Stimulated activated CD4-positive, alpha-beta T cell treated with anti-CD3 and anti-CD28 coated beads, Interleukin-1b, Interleukin-23, amount 100 ng/mL, for 24 hours (primary cell): ENCODE measurements at places on chromosomes 1 and 21.

DNA sequence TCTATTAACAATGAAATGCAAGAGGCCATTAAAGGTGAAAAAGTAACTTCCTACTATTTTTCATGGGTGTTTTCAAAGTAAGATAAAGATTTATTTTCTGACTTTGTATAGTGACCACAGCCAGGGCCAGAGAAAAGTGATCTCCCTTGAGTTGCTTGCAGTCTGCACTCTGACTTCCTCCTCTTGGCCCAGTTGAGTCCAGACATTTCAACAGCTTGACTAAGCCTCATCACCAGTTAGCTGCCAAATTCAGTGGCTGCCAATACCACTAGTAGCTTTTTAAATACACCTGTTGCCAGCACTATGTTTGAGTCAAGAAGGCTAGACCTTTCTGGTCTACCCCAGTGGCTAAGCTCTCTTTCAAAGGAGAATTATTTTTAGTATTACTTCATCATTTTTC, 3.7 kb upstream of the NEK7 start:
- DNase-seq: no peak

DNA sequence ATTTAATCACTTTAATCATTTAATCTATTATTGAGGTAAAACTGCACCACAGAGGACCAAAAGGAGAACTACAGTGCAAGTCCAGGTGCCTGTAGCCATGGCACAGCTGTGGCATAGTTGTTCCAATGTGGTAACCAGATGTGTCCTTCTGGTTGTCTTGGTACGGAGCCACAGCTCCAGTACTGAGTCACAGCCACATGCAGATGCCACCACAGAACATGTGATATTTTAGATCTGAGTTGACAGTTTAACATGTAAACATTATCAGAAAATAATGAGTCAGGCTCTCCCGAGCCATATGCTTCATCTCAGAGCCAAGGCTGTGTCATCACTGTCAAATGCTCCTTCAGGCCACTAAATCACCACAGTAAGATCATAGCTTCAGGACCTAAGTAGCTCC, 56.4 kb upstream of the RGS7 start:
- no peak for DNase-seq

- DNase-seq: no peak
Observed at GRCh38 chr1:192709544-192709943, 73.6 kb downstream of the RGS13 start.

DNA sequence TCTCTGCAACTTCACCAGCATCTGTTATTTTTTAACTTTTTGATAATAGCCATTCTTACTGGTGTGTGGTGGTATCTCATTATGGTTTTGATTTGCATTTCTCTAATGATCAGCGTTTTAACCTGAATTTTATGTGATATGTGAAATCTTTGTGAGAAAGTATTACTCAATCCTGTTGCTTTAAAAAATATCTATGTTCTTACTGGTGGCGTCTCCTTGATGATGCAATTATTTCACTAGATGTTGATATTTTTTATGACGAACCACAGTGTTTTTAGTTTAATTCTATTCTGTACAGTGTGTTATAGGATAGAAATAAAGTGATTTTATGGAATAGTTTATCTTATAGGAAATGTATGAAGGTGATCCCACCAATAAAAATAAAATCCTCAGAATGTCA, 54.7 kb upstream of the GPR88 start:
- DNase-seq: no peak

GRCh38 chr1:210123924-210124589, 108.5 kb upstream of the SERTAD4 start:
- no peak for DNase-seq

- DNase-seq: no peak
Observed at GRCh38 chr1:233960386-233960785, 55.9 kb downstream of the SLC35F3 start.

DNA sequence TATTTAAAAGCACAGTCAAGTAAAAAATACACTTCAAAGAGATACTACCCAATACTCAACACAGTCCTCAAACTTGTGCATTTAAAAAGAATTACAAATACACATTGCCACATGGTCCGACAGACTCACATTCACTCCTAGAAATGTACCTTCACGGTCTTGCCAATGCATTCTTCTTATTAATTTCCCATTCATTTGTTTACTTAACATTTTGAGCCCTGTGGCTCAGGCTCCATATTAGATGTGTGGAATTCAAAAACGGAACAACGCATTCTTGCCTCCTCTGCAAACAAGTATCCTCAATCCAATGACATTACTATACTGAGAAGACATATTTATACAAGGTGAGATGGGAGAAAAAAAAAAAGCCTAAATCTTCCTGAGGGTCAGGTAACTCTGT, 2.5 kb upstream of the DUSP23 start:
- no peak for DNase-seq

GRCh38 chr1:88462096-88462487, 222.0 kb upstream of the PKN2 start:
- DNase-seq: no peak

DNA sequence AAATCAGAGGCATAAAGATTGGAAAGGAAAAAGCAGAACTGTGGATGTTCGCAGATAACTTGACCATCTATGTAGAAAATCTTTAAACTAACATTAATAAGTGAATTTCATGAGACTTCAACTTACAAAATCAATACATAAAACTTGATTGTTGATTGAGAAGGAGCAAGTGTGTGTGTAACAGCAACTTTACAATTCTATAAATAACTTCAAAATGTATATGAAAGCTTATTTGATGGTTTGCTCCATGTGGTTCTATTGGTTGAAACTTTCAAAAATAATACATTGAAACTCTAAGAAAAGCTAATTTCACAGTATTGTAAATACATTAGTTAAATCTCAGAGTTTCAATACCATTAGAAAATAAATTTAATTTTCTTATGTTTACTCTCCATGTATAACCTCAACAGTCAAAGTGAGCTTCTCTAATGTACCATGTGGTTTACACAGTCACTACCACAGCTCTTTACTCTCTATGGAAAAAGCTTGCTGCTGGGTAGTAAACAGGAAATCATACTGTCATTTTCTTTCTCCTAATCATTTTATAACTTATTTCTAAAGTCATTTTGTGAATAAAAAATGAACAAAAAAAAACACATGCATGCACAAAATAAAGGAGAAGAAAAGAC, 12.0 kb downstream of the AKT3 start:
- DNase-seq: no peak

DNA sequence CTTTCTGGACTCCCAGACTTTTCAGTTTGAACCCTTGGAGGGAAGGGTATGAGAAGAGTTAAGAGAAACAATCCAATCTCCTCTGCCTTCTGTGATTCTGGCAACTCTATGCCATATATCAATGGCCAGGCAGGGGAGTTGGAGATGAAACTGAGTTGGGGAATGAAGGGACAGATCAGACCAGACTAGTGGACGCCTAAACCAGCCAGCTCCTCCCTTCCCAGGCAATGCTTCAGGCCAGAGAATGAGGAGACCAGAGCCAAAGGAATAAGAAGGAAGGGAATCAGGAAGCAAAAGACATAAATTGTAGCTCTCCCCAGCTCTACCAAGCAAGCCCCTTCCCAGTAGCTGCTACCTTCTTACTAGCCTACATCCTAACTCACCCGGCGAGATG, 22.7 kb downstream of the PLEKHA6 start:
- DNase-seq: no peak

GRCh38 chr1:240134596-240134995, 42.9 kb downstream of the FMN2 start:
- DNase-seq: no peak

- DNase-seq: no peak
Observed at GRCh38 chr1:160143695-160144094, 7.7 kb upstream of the ATP1A4 start.

- no peak for DNase-seq
Observed at GRCh38 chr1:207405814-207406213, 48.3 kb upstream of the CR2 start.

DNA sequence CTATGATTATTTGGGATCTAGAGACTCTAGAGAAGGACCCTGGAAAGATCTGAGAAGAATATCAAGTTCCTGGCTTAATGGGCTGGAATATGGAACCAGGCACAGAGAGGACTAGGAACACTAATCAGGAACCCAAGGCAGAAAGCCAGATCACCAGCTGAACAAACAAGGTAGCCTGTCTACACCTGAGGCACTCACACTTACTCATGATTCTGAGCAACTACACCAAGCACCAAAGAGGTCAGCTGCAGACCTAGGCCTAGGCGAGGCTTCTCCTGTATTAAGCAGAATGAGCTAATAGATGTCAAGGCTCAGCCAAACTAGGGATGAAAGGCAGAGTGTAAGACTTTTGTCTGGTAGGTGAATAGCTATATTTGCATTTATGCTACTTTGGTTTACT, 368.1 kb downstream of the LTN1 start:
- DNase-seq: no peak

- no peak for DNase-seq
Observed at GRCh38 chr1:40872276-40872675, 10.1 kb upstream of the CITED4 start.

- no peak for DNase-seq
Observed at GRCh38 chr1:56491441-56491840, 87.9 kb downstream of the PLPP3 start.

DNA sequence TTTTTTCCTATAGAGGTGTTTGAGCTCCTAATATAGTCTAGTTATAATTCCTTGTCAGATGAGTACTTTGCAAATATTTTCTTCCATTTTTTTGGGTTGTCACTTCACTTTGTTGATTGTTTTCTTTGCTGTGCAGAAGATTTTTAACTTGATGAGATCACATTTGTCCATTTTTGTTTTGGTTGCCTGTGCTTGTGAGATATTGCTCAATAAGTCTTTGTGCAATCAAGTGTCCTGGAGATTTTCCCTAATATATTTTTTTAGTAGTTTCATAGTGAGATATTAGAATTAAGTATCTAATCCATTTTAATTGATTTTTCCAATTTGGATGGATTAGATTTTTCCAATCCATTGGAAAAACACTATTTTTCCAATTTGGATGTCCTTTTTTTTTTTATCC, 1395.5 kb downstream of the PLA2G4A start:
- DNase-seq: no peak

- DNase-seq: no peak
Observed at GRCh38 chr1:151967091-151967490, 26.6 kb downstream of the S100A10 start.

GRCh38 chr21:41881051-41881450, 1.9 kb upstream of the PRDM15 start:
- DNase-seq: no peak

DNA sequence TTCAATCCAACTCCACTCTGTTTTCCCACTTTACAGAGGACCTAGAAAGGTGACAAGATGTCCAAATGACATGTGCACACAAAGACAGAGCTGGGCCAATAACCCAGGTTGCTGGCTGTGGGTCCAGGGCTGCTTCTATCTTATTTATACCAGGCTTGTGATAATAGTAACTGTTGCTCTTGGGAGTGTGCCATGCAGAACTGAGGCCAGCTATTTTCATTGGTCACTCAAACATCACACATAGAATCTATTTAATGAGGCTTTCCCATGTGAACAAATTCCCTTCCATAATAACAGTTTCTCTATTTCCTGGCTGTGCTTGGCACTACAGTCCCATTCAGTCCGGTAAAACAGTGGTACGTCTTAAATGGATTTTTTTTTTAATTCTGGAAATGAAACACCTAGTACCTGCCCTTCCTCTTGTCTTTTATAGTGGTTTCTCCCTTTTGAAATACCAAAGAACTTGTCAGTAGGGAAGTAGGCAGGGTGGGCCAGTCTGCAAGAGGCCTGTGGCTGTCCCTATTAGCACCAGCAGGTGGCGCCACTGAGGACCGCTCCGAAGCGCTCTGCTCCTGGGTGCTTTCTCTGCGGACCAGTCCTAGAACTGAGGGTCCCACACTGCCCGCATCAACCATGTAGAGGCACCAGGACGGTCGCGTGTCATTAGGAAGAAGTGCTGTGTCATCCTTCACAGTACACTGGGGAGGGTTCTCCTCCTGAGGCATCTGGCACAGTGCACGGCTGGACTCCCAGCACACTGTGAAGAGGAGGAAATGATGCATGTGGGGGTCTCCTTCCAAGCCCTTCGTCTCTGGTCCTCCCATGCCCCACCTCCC, 52.1 kb downstream of the GPR161 start:
- peak; percentile 40 for DNase-seq

DNA sequence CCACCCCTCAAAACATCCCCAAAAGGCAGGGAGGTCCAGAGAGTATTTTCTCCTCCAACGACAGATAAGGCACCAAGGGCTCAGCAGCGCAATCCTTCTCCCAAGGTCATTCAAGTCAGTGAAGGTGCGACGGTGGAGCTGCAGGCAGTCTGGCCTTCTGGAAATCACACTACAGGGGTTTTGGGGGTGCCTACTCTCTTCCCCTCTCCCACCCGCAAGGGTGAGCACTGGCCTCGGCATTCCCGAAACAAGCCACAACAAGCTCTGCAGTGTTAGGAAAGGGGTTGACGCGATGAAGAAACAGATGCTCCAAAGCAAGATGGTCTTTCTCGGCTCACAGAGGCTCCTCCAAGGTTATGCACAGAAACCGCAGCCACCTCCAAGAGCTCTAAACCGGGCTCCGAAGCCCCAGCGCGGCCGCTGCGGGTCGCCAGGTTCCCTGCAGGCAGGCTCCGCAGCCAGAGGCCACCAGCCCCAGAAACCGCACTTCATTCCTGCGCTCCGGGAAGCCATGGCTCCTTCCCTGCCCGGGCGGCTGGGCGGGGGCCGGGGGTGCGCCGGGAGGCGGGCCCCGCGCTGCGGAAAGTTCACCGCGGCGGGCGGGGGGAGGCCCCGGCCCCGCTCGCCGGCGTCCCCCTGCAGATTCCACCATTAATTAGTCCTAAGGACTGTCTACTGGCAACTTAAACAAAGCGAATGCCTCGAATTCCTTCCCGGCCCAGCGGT, 1.1 kb downstream of the LUZP1 start:
- DNase-seq: no peak

DNA sequence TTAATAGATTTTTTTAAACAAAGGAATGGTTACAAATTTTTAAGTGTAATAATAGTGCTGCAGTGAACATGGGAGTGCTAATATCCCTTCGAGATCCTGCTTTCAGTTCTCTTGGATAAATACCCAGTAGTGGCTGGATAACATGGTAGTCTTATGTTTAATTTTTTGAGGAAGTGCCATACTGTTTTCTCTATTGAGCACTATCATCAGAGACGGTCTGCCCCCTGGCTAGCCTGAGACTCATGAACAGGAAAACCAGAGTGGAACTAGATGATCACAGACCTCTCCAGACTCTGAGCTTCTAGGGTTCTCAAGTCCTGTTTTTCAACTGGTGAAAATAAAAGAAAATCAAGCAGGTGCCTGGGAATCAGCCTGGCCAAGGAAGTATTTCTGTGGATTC, 97.3 kb upstream of the MARK1 start:
- DNase-seq: no peak

DNA sequence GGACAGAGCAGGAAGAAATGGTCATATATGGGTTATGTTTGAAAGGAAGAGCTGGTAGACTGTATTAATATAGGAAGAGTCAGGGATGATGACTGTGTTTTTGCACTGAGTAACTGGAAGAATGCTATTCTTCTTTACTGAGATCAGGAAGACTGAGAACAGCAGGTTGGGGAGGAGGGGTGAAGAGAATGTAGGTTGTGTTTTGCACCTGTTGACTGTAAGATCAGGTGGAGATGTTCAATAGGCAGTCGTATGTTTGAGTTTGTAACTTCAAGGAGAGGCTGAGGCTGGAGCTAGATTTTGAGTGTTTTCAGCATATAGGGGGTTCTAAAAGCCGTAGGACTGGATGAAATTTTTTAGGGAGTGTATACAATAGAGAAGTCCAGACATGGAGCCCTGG, 97.2 kb downstream of the CAMTA1 start:
- no peak for DNase-seq
